Smooth muscle cell of the umbilical artery (primary cell): ENCODE measurements at places on chromosomes 1 and 21. TPM values are rescaled to one million over a fixed set of nuclear protein-coding genes. Genes with fewer than 3 reads are reported as not detected.

Gene LGALS8
- 51.6 and 85.5 TPM in 2 replicates for total RNA-seq

Gene HSF2BP
- total RNA-seq = 2.0 and 3.6 TPM in 2 replicates

Gene GBP2
- 6.7 and 19.9 TPM in 2 replicates for total RNA-seq

Gene REN
- not detected in 2 replicates for total RNA-seq

Gene LRRC38
- not detected in 2 replicates for total RNA-seq

Gene OVAAL
- total RNA-seq = not detected in 2 replicates

Gene NMNAT2
- 1.2 and 11.3 TPM in 2 replicates for total RNA-seq

Gene MAP1LC3C
- under 0.01 and 0.42 TPM in 2 replicates for total RNA-seq

Gene ATP5PB
- total RNA-seq = 233 and 280 TPM in 2 replicates

Gene GON4L
- 32.7 and 42.5 TPM in 2 replicates for total RNA-seq

Gene C1orf56
- 1.2 and 1.5 TPM in 2 replicates for total RNA-seq

Gene RASAL2
- total RNA-seq = 19.6 and 34.2 TPM in 2 replicates

Gene LIN28A
- total RNA-seq = not detected in 2 replicates

Gene TFF2
- not detected in 2 replicates for total RNA-seq

Gene ZBTB21
- total RNA-seq = 7.1 and 11.0 TPM in 2 replicates

Gene NLRP3
- 0.78 and 2.4 TPM in 2 replicates for total RNA-seq

Gene NR0B2
- not detected in 2 replicates for total RNA-seq

Gene ANKRD35
- total RNA-seq = 0.42 and 0.59 TPM in 2 replicates

Gene CAMK1G
- total RNA-seq = 4.2 and 13.1 TPM in 2 replicates

Gene OR2G6
- not detected in 2 replicates for total RNA-seq

Gene CYP4Z1
- total RNA-seq = not detected in 2 replicates

Gene ADCY10
- 0.05 and 0.30 TPM in 2 replicates for total RNA-seq

Gene FOXD2
- 0.05 TPM in 1 of 2 replicates, not detected in the other for total RNA-seq

Gene MAP10
- 1.8 TPM in 2 replicates for total RNA-seq

Gene CSMD2
- 7.1 and 10.9 TPM in 2 replicates for total RNA-seq

Gene RIPPLY3
- total RNA-seq = not detected in 2 replicates

Gene GNAT2
- total RNA-seq = 0.09 TPM in 1 of 2 replicates, not detected in the other

Gene BACE2
- total RNA-seq = 61.8 TPM in 2 replicates

Gene FH
- 57.6 and 70.5 TPM in 2 replicates for total RNA-seq

Gene OLFML3
- total RNA-seq = 120 and 270 TPM in 2 replicates

Gene RHBDL2
- total RNA-seq = 0.30 and 3.8 TPM in 2 replicates

Gene LCE2B
- not detected in 2 replicates for total RNA-seq

Gene PLA2G5
- total RNA-seq = not detected in 2 replicates

Gene SPRR4
- not detected in 2 replicates for total RNA-seq

Gene RGS18
- total RNA-seq = not detected in 2 replicates

Gene PRDM16
- 0.30 and 1.5 TPM in 2 replicates for total RNA-seq

Gene EPHA10
- total RNA-seq = not detected in 2 replicates

Gene OR2M5
- total RNA-seq = not detected in 2 replicates

Gene CNTN2
- not detected in 2 replicates for total RNA-seq

Gene ARHGAP29
- 7.7 and 40.0 TPM in 2 replicates for total RNA-seq

Gene SLC5A9
- not detected in 2 replicates for total RNA-seq

Gene SPRR2F
- not detected in 2 replicates for total RNA-seq

Gene SRSF10
- 73.3 and 93.7 TPM in 2 replicates for total RNA-seq

Gene OLIG1
- total RNA-seq = not detected in 2 replicates

Gene KIRREL1
- 200 and 213 TPM in 2 replicates for total RNA-seq

Gene AMY2A
- not detected in 2 replicates for total RNA-seq

Gene CD244
- not detected in 2 replicates for total RNA-seq

Gene LMOD1
- total RNA-seq = 10.1 and 27.0 TPM in 2 replicates

Gene CNR2
- not detected in 2 replicates for total RNA-seq

Gene HSD3B1
- not detected in 2 replicates for total RNA-seq

Gene KRTAP6-1
- not detected in 2 replicates for total RNA-seq

Gene CFHR1
- 0.18 and 0.30 TPM in 2 replicates for total RNA-seq

Gene CA14
- not detected in 2 replicates for total RNA-seq

Gene ZNF683
- total RNA-seq = not detected in 2 replicates

Gene BCAN
- not detected in 2 replicates for total RNA-seq

Gene DRAXIN
- under 0.01 and 1.2 TPM in 2 replicates for total RNA-seq

Gene NKAIN1
- total RNA-seq = not detected in 2 replicates

Gene DNAJC6
- total RNA-seq = 0.89 and 2.0 TPM in 2 replicates

Gene CHIT1
- total RNA-seq = under 0.01 TPM in 1 of 2 replicates, not detected in the other

Gene PADI4
- total RNA-seq = not detected in 2 replicates
